GM19239 (cell line): ENCODE measurements at places on chromosomes 1 and 21.
A peak's percentile ranks its signal among the peaks of the same experiment; 100 is the strongest.

GRCh38 chr1:225378880-225379279 is 49.0 kb downstream of the LBR start:
- DNase-seq: no peak

DNA sequence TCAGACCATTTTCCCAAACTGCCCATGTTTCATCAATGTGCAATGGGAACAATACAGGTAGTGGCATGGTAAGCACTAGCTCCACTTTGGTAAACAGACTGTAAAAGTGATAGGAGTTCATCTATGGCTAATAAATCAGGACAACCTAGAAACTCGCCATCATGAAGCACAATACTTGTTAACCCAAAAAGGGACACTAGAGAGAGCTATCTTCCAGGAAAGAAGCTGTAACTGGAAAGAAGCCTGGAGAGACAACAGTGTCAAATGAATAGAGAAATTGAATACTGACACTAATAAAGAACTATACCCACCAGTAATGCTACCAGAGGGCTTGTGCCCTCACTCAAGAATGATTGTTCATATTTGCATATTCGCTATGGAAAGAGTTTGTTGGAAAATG is 164.7 kb upstream of the RGS18 start:
- DNase-seq: no peak

DNA sequence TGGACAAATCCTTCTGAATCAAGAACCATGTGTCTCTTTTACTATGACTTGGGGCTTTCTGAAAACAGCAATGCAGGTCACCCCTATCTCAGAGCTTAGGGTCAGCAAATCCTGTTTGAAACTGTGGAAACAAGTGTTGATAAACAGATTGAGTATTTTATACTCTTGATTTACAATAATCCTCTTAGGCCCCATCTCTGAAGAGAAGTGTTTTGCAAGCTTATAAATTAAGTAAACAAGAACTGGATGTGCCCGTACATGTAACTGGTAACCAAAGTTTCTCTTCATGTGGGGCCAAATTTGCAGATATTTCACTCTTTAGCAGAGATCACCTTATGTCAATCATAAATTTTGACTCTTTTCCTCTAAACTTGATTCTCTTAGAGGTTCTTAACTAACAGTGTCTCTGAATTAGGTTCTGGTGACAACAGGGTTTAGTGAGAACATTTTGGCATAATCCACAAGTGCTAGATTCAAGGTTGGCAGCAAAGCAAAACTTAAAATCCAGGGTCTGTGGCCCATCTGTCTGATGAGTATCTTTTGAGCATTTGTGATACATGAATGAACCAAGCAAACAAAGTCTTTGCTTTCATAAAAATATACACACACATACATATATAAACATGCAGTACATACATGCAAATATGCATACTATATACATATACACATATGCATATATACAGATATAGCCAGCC is 183.0 kb upstream of the HOOK1 start:
- DNase-seq: no peak

- DNase-seq: no peak
Observed at GRCh38 chr1:236543065-236543669, 19.4 kb downstream of the LGALS8 start.

- peak; percentile 2 for DNase-seq
Observed at GRCh38 chr1:61851849-61852669, 109.8 kb downstream of the PATJ start.

DNA sequence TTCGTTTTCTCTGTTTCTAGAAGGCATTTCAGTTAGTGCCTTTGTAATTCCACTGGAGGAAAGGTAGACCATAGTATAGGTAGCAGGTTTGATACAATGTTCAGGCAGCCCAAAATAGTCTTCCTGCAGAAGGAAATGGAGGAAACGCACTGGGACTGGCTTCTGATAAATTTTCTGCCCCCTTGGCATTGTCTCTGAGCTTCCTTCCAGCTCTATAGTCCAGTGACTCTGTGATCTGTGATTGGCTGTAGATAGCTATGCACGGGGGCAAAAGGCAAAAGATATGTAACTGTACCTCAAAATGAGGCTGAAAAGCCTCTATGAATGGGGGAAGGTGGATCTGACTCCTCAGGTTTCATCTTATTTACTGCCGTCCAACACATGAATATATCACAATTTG is 5.8 kb upstream of the MAGOH start:
- no peak for DNase-seq

GRCh38 chr1:145961109-145961424 is 3.2 kb upstream of the LIX1L start:
- no peak for DNase-seq

- no peak for DNase-seq
Observed at GRCh38 chr21:32329776-32330175, 31.1 kb downstream of the MRAP start.

DNA sequence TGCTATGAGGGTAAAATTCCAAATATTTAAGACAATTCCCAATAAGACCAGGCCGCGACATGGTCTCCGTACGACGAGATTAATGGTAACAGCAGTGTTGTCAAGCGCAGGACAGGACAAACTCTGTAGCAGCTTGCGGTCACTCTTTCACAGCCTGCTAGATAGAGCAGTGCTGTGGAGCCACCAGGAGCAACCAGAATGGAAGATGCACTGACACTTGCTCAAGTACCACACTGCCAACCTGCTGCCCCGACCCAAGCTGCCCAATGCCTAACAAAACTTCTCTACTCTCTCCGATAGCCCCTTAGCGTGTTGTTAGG is 636 bp downstream of the WARS2 start:
- no peak for DNase-seq

DNA sequence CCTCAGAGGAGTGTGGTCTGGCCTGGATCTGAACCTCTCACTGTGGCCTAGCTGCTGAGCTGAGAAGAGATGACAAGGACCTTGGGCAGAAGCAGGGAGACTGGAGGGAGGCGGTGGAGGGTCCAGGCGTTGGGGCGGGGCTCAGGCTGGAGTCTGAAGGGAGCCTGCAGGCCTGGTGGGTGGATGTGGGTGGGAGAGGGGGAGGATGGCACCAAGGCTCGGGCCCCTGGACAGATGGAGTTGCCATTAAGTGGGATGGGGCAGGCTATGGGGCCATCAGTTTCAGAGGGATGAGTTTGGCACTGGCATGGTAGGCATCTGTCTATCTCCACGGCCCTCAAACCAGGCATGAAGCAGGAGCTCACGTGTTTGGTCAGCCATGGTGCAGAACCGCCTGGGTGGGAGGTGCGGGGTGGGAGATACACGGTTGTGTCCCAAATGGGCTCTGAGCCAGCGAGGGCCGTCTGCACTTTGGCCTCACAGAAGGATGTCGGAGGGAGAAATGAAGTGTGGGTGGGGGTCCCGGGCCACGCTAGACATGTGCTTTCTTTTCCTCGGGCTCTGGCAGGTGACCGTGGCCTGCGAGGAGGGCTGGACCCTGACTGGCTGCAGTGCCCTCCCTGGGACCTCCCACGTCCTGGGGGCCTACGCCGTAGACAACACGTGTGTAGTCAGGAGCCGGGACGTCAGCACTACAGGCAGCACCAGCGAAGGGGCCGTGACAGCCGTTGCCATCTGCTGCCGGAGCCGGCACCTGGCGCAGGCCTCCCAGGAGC is 23.6 kb downstream of the PCSK9 start:
- no peak for DNase-seq

DNA sequence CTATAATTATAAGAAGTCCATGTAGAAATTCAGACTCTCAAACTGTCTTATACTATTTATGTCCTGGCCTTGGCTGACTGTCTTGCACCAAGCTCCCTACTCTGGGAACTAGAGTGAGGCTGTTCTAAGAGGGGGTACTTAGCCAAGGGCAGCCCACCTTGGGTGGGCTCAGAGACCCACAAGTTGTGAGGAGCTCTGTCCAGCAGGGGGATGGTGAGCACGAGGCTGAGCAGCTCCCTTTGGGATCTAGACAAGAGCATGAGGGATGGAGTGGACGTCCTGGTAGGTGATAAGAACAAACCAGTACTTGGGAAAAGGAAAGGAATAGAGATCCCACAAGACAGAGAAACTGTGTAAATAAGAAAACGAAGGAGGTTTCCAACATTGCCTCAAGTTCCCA is 127.1 kb upstream of the SLC44A3 start:
- DNase-seq: no peak

DNA sequence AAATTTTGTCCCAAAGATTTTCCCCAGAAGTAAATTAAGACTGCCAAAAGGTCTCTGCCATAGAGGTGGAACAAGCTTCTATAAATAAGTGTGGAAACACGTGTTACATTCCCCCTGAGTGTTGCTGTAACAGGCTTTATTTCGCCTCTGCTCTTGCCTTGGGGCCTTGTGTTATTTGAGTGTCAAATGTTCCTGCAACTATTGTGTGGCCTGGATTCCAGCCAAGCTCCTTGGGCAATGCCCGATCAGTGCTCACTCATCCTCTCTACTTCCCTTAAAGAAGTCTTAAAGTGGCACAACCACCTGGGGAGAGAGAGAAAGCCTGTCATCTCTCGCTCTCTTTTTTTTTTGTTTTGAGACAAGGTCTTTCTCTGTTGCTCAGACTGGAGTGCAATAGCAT is 156.7 kb downstream of the NR5A2 start:
- no peak for DNase-seq

- DNase-seq: no peak
Observed at GRCh38 chr21:44959376-44960091, 19.7 kb downstream of the SLX9 start.

- DNase-seq: no peak
Observed at GRCh38 chr1:164188497-164188896, 370.5 kb upstream of the PBX1 start.

- no peak for DNase-seq
Observed at GRCh38 chr1:973459-974292, 7.4 kb downstream of the PLEKHN1 start.

- DNase-seq: no peak
Observed at GRCh38 chr1:77545970-77546369, 136.5 kb downstream of the ZZZ3 start.

- DNase-seq: no peak
Observed at GRCh38 chr1:216205176-216205575, 218.1 kb downstream of the USH2A start.

GRCh38 chr21:29763674-29764073 is 176.1 kb downstream of the GRIK1 start:
- DNase-seq: no peak

DNA sequence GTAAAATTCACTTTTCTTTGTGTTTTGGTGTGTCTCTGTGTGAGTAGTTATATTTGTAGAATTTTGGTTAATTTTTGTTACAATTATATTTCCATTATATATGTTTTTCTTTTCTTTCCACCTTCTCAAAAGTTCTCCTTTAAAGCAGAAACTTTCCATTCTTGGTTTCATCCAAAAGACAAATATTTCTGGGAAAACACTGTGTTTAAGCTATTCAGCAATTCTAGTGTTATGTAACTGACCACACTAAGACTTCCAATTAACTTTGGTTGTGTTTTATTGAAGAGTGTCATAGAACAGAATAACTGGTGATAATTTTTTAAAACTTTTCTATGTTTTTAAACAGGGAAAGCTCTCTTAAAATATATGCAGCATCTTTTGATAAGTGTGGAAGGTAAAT is 13.6 kb upstream of the RGL1 start:
- DNase-seq: no peak

DNA sequence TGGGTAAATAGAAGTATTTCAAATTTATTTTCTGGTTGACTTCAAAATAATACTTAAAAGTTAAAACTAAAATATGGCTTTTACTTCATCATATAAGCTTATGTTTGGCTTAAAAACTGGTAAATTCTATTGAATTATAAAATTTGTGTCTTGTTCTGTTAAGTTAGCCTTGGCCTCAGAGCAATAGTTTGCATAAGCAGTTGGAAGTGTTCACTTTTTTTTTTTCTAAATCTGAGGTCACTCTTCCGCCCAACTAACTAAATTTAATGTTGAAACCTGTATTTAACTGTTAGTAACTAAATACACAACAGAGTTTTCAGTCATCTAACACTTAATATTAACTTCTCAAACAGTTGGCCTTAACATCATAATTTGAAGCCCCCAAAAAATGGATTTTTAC is 871.7 kb upstream of the ADAMTS5 start:
- no peak for DNase-seq

GRCh38 chr1:153441238-153441755 is 19.2 kb downstream of the S100A7 start:
- DNase-seq: no peak

DNA sequence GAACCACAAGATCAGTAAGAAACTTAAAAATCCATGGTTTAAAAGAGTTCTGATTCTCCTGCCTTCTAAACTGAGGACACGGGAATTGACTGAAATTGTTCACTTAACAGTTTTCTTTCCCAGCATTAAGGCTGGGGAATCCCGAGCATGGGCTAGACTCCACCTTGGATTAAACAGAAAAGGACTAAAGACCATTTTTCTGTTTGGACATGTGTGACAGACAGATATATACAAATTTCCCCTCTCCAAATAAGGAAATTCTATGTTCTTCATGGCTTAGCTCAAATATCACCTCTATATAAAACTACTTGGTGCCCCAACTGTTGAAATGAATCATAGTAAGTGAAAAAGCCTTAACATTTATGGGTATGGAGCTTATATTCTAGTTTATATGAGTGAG is 85.0 kb downstream of the UROD start:
- DNase-seq: no peak

- no peak for DNase-seq
Observed at GRCh38 chr1:117852853-117853553, 76.4 kb downstream of the GDAP2 start.

DNA sequence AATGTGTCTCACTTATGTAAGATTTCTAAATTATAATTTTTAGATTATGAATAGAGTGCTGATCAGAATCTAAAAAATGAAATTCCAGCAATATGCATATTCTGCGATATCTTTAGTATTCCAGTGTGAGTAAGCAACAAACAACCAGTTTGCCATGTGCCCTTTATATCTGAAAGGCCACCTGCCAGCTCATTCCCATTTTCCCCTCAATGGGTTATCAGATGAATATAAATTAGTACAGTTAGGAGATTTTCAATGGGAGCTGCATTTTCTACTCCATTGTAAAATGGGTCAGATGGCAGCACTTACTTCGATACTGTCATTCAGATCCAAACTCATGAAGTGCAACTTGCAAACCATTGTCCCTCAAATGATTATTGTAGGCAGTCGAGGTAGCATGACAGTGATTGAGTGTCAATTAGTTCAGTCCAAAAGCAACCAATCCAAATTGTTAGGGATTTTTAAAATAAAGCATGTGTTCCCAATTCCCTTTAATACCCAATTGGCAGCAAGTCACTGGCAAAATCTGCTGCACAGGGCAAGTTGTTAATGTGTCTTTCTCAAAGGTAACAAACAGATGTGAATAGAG is 680.3 kb downstream of the LRRIQ3 start:
- no peak for DNase-seq

GRCh38 chr1:157992031-157992832 is 1.2 kb upstream of the KIRREL1 start:
- peak; percentile 78 for DNase-seq

DNA sequence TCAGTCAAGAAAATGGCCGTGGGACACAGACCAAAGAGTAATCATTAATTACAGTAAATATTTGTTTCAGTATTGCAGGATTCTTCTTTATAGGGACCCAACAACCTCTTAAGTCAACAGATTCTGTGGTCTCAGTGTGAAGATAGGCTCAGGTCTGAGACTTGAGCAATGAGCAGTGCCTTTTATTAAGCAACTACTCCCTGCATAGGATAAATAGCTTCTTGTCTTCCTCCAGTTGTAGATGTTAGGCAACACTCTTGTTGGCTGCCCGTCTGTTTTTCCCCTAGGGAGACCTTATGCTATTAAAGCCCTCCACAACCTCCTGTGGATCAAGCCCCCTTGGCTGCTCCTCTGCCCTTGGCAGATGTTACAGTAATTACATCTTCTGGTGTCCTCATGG is 1.8 kb upstream of the OMA1 start:
- DNase-seq: no peak

GRCh38 chr21:22356663-22357062 is 1358.5 kb downstream of the NCAM2 start:
- no peak for DNase-seq

GRCh38 chr21:45415188-45415942 is 10.4 kb downstream of the COL18A1 start:
- no peak for DNase-seq
